WTC11 (cell line): ENCODE measurements at places on chromosomes 7 and 10.

DNA sequence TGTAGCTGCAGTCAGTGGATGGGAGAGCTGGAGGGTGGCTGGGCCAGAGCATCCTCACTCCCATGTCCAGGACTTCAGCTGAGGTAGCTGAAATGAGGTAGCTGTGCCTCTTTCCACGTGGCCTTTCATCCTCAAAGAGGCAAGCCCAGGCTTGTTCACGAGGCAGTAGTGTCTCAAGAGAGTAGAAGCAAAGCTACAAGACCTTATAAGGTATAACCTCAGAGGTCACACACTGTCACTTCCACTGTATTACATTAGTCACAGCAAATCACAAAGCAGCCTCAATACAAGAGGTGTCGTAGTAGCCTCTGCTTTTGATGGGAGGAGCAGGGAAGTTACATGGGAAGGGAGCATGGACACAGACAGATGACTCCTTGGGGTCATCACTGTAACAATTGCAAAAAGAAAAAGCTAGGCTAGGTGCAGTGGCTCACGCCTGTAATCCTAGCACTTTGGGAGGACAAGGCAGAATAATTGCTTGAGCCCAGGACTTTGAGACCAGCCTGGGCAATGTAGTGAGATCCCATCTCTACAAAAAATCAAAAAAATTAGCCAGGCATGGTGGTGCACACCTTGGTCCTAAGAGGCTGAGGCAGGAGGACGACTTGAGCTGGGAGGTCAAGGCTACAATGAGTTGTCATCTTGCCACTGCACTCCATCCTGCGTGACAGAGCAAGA lies 97.5 kb downstream of the SKIDA1 start:
- H3K4me1 ChIP-seq: peaks cover 7% of the 10 kb centered on the region
- peak overlapping the region; percentile 41; the same call in 1 of the 2 replicates for H3K27ac ChIP-seq
- H3K4me3 ChIP-seq: no peak overlapping the region
- H3K36me3 ChIP-seq: peaks cover 37% of the 10 kb centered on the region

- peak overlapping the region; percentile 86 for H3K27ac ChIP-seq
- H3K4me1 ChIP-seq: peaks cover 48% of the 10 kb centered on the region
- H3K4me3 ChIP-seq: peak overlapping the region; percentile 86
Measured at GRCh38 chr10:86759073-86759672, 2.8 kb downstream of the BMPR1A start.

DNA sequence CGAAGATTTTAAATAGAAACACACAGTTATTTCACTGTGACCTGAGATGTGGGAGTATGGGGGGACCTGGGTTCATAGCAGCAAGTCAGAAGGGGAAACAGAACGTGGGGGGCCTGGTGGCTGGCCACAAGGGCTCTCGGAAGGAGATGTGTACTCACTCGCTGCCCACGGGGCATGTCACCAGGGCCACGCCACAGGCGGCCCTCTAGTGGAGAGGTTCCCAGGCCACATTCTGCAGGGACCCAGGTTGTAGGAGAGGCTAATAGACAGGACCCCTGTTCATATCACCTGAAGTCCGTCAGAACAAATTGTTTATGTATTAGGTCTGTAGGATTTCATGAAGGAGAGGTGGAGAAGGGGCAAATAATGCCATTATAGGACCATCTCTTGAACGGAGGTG lies 25.1 kb upstream of the SVOPL start:
- no peak overlapping the region for H3K27ac ChIP-seq
- peaks cover 15% of the 10 kb centered on the region for H3K4me1 ChIP-seq
- DNase-seq: peak; percentile 38
- H3K36me3 ChIP-seq: no peaks in the 10 kb centered on the region

DNA sequence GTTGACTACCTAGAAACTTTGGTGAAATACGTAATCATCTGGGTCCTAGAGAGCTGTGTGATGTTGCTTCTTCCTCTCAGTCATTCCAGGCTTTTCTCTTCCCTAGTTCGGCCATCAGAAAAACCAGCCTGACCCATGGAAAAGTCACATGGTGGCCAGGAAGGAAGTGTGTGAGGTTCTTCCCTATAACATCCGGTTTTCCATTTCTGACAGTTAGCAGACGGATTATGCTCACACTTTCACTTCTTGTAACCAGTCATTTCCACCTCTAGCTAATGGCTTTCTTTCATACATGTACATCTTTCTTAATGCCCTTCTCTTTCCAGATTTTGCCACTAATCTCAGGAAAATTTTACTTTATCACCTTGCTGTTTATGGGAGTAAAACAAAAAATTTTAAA lies 110.0 kb upstream of the GLCCI1 start:
- H3K4me3 ChIP-seq: no peak overlapping the region
- H3K4me1 ChIP-seq: peaks cover 7% of the 10 kb centered on the region
- peak overlapping the region; percentile 51; the same call in 1 of the 2 replicates for H3K27ac ChIP-seq
- H3K27me3 ChIP-seq: no peaks in the 10 kb centered on the region

DNA sequence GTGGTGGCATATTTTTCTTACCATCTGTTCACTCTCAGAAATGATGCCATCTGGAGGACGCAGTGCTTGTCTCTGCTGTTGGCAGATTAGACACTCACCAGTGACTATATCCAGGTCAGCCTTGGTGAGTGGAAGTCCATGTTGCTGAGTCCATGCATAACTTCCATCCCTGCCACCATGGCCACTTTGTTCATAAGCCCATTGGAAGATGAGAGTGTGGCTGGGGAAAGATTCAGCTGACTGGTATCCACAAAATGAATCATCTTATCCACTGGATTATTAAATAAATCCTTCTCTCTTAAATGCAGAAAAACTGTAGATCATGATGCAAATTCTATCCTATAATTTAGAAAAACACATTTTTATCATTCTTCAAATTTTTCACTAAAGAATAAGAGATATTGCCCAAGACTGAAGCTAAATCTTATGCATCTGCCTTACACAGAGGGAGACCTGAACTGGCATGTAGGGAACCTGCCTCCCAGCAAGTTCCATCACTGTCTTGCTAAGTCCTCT lies 726.9 kb downstream of the TNS3 start:
- DNase-seq: no peak
- no peaks in the 10 kb centered on the region for H3K4me1 ChIP-seq
- no peaks in the 10 kb centered on the region for H3K27me3 ChIP-seq

DNA sequence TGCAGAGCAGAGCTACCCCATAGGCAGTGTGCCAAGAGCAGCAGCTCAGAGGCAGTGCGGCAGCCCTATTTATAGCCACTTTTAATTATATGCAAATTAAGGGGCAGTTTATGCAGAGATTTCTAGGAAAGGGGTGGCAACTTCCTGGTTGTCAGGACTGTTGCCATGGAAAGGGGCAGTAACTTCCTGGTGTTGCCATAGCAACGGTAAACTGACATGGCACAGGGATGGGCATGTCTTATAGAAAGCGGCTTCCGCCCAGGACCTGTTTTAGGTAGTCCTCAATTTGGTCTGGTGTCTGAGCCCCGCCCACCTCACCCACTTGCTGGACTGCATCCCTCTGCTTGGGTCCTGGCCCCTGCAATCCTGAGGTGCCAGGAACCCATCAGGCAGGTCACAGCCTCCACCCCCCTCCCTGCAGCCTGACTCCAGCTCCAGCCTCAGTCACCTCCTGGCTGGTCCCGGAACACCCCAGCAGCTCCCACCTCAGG lies 115.8 kb downstream of the TMEM130 start:
- H3K4me1 ChIP-seq: peaks cover 3% of the 10 kb centered on the region; the same call in 1 of the 2 replicates
- no peak overlapping the region for H3K4me3 ChIP-seq
- DNase-seq: peak; percentile 36
- H3K36me3 ChIP-seq: no peaks in the 10 kb centered on the region
- H3K27me3 ChIP-seq: no peaks in the 10 kb centered on the region

DNA sequence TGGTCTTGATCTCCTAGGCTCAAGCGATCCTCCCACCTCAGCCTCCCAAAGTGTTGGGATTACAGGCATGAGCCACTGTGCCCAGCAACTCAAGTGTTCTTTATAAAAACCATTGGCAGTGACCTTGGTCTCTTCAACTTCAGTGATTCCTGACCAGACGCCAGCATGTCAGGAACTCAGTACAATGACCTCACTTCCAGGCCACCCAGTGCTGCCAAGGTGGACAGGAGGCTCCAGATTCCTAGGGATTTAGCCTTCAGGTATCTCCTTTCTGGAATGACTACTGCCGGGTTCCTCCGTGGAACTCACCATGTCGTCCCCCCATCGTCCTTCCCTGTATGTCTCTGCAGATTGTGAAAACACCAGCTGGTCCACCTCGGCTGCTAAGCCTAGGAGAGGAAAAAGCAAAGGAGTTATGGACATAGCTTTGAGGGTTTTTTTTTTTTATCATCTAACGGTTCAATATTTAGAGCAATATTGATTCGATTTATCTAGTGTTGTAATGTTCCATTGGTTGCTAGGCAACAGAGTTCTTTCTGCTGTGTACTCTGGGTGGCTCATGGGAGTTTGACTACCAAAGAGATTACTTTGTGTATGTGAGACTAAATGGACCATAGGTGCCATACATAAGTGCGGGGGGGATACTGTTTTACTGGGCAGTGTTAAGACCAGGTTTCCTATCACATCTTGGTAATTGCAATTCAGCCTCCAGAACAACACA lies 425.8 kb upstream of the AUTS2 start:
- peaks cover 7% of the 10 kb centered on the region for H3K36me3 ChIP-seq
- no peak for DNase-seq
- peaks cover 20% of the 10 kb centered on the region for H3K4me1 ChIP-seq
- no peak overlapping the region for H3K4me3 ChIP-seq
- H3K27me3 ChIP-seq: peaks cover 39% of the 10 kb centered on the region
- no peak overlapping the region for H3K27ac ChIP-seq

DNA sequence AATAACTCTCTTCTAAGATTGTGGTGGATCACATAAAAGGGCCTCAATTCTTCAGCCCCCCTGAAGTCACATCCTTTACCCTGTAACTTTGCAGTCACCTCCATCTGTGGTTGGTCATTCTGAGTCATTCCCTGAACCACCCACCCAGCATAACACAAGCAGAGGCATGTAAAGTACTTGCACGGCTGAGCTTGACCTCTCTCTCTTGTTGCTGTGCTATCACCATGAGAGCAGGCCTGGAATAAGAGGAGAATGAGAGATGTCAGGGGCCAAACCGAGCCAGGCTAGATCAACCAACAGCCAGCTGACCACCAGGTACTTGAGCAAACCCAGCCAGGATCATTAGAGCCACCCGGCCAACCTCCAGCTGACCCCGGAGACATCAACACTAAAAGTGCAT lies 13.5 kb upstream of the STK17A start:
- no peak overlapping the region for H3K4me3 ChIP-seq
- no peak for DNase-seq
- H3K27me3 ChIP-seq: no peaks in the 10 kb centered on the region
- no peak overlapping the region for H3K27ac ChIP-seq
- no peaks in the 10 kb centered on the region for H3K36me3 ChIP-seq
- no peaks in the 10 kb centered on the region for H3K4me1 ChIP-seq

- DNase-seq: no peak
- H3K36me3 ChIP-seq: no peaks in the 10 kb centered on the region
- H3K27me3 ChIP-seq: no peaks in the 10 kb centered on the region
- H3K4me1 ChIP-seq: no peaks in the 10 kb centered on the region
- no peak overlapping the region for H3K4me3 ChIP-seq
Measured at GRCh38 chr7:103821092-103821491, 168.4 kb downstream of the RELN start.

DNA sequence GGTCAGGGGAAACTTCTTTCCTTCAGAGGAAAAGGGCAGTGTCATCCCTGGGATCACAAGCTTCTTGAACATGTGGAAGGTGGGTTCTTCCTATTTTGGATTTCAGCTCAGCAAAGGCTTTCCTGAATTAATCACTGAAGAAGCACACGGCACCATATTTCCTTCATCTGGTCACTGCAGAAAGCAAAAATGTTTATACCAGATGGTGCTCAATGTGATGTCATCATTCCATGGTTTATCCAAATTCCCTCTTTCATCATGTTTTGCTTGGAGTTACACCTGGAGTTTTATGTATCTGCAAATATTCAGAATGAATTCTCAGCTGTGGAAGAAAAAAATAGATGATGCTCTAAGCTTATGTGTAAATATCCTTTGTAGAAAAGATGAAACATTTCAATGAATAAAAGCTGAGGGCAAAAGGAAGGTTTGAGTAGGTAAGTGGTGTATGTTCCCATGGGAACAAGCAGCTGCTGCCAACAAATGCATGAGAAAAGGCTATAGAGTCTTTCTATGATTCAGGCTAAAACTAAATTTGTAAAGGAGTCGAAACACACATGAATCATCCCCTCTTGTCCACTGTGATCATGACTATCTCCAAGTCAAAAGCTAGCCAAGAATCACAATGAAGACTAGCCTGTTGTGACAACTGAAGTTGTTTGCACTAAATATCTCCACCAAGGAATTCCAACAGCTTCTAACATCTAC lies 26.9 kb upstream of the BPGM start:
- no peak overlapping the region for H3K27ac ChIP-seq
- no peaks in the 10 kb centered on the region for H3K36me3 ChIP-seq
- no peak overlapping the region for H3K4me3 ChIP-seq
- peaks cover 6% of the 10 kb centered on the region; the same call in 1 of the 2 replicates for H3K4me1 ChIP-seq

GRCh38 chr7:54397836-54398612 lies 144.2 kb upstream of the VSTM2A start:
- H3K4me1 ChIP-seq: no peaks in the 10 kb centered on the region
- H3K27me3 ChIP-seq: no peaks in the 10 kb centered on the region
- H3K36me3 ChIP-seq: peaks cover 8% of the 10 kb centered on the region
- no peak for DNase-seq
- H3K27ac ChIP-seq: no peak overlapping the region
- no peak overlapping the region for H3K4me3 ChIP-seq

DNA sequence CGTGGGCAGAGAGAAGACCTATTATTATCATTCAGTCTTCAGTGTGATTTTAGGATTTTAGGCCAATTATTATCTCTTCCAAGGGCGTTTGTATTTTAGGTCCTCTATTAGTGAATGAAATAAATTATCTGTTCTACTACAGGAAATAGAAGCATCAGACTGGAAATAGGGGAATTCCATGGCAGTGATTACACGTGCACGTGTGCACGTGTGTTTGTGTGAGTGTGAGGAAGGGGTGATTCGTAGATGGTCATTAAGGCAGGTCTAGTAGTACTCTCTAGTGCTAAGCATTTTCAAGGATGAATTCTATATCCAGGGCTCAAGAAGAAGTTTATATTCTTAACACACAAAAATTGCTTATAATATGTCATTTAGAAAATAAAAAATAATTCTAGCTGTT lies 623.2 kb downstream of the GATA3 start:
- H3K36me3 ChIP-seq: no peaks in the 10 kb centered on the region
- H3K4me3 ChIP-seq: no peak overlapping the region
- H3K27me3 ChIP-seq: no peaks in the 10 kb centered on the region
- no peaks in the 10 kb centered on the region for H3K4me1 ChIP-seq
- DNase-seq: no peak

DNA sequence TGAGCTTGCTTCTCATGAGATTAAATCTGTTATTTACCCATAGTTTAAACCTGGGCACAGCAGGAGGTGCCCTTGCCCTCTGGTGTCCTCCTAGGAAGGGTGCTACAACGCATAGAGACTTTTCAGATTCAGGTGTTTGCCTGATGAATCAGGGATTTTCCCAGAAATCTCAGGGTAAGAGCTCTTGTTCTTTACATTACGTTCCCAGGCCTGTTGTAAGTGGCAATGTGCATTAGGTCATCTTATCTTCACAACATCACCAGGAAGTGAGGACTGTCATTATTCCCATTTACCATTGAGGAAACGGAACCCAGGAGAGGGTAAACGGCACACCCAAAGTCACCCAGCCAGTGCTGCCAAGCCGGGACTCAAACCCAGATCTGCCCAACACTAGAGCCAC lies 73.0 kb downstream of the NHLRC2 start:
- 0 out of 2 replicates have a peak, but pooled peaks cover 3% of the 10 kb centered on the region for H3K4me1 ChIP-seq
- DNase-seq: no peak
- H3K4me3 ChIP-seq: no peak overlapping the region
- no peaks in the 10 kb centered on the region for H3K36me3 ChIP-seq
- H3K27me3 ChIP-seq: no peaks in the 10 kb centered on the region
- peak overlapping the region; percentile 13; the same call in 1 of the 2 replicates for H3K27ac ChIP-seq

GRCh38 chr7:2405601-2406345 lies 2.4 kb downstream of the CHST12 start:
- H3K27me3 ChIP-seq: no peaks in the 10 kb centered on the region
- peak overlapping the region; percentile 80; the same call in 1 of the 2 replicates for H3K27ac ChIP-seq
- no peak for DNase-seq
- peak overlapping the region; percentile 14; the same call in 1 of the 2 replicates for H3K4me3 ChIP-seq

- H3K27ac ChIP-seq: no peak overlapping the region
- H3K36me3 ChIP-seq: no peaks in the 10 kb centered on the region
- H3K4me1 ChIP-seq: peaks cover 33% of the 10 kb centered on the region
Measured at GRCh38 chr10:71246591-71247413, 34.4 kb downstream of the UNC5B start.
